ENCODE measurements at places on chromosomes 4 and X.

GRCh38 chr4:72712997-72713396 lies 144.0 kb upstream of the ADAMTS3 start:
- no peak for DNase-seq

- no peak for DNase-seq
These were observed 321.6 kb downstream of the TENM3 start for GRCh38 chr4:182564724-182565369.

DNA sequence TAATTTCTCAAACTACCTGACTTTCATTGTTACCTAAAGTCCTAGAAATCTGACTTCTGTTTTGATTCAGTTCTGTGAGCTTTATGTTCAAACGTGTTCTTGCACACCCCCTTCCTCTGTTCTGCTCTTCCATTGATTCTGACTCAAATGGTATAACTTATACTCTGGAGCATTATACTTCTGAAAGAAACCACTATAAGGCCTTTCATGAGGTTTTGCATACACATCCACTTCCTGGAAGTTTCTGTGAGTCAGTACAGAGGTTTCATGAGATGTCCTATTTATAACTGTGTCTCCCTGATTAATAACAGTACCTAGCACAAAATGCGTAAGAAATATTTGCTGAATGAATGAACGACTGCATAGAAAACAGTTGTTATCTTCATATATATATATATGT lies 540.2 kb upstream of the CT83 start:
- DNase-seq = no peak

GRCh38 chrX:45007598-45007997 lies 134.6 kb downstream of the KDM6A start:
- no peak for DNase-seq

DNA sequence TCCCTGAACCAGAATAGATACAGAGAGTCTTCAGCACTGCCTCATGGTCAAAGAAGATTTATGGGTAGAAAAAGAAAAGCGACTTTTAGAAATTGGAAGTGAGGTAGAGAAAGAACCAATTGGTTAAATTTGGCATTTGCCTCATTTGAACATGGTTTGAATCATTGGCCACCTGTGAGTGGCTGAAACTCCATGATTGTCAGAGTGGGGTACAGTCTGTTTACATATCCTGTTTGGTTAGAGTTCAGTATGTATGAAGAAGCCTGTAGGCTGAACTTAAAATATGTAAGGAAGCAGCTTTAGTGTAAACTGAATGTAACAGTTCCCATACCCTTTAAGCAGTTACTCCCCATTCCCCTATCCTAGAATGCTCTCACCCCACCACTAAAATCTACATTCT lies 76.0 kb upstream of the CTSO start:
- DNase-seq = no peak

- DNase-seq = no peak
These were observed 67.8 kb upstream of the ETNPPL start for GRCh38 chr4:108830509-108831244.

- no peak for DNase-seq
These were observed 133.2 kb downstream of the ARHGAP6 start for GRCh38 chrX:11532291-11533078.

DNA sequence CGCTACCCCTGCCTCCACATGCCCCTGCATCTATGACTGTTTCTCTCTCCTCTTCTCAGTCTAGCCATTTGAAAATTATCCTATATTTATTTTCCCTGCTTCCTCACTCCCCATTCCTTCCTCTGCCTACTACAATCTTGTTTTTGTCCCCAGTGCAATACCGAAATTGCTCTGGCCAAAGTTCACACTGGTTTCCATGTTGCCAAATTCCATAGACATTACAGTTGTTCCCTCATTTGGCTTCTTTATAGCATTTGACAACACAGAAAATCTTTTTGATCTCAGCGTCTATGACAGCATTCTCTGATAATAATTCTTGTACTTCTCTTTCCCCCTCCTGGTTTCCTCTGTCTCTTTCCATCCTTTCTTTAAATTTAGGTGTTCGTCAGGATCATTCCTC lies 99.4 kb downstream of the GPR82 start:
- DNase-seq = no peak

- DNase-seq = no peak
These were observed 35.4 kb downstream of the MID2 start for GRCh38 chrX:107861056-107861455.
